Sciatic nerve (tissue), 2 donors: ENCODE measurements at places on chromosomes 16 and 17.

DNA sequence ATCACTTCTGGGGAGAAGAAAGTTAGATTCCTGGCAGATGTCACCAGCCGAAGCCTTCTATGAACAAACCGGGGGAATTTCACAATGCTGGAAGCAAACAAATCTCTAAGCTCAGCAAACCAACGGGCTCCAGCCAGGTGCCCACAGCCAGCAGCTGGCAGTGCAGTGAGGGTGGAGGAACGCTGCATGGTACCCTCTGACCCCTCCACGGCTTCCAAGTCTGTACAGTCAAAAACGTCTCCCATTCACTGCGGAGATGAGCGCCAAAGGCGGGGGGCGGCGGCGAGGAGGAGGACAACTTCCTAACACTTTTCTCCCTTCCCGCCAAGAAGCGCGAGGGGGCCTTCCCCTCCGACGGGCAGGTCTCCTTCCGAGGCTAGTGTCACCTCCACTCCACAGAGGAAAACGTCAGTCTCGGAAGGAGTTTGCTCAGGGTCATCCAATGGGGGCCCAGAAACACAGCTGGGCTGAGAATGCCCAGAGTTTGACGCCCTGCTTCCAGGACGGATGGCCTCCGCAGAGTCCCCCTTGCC lies 924 bp downstream of the ZNF598 start:
- DNase-seq, result peak; percentile 67

DNA sequence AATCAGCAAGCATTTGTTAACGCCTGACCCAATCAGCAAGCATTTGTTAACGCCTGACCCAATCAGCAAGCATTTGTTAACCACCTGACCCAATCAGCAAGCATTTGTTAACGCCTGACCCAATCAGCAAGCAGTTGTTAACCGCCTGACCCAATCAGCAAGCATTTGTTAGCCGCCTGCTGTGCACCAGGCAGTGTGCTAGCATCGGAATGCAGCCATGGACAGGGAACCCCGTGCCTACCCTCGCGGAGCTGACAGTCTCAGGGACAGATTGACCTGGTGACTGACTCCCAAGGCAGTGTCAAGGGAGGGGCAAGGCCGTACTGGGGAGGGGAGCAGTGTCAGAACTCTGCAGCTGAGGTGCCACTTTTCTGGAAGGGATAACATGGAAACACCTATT lies 66.9 kb downstream of the ABR start:
- no peak for DNase-seq

DNA sequence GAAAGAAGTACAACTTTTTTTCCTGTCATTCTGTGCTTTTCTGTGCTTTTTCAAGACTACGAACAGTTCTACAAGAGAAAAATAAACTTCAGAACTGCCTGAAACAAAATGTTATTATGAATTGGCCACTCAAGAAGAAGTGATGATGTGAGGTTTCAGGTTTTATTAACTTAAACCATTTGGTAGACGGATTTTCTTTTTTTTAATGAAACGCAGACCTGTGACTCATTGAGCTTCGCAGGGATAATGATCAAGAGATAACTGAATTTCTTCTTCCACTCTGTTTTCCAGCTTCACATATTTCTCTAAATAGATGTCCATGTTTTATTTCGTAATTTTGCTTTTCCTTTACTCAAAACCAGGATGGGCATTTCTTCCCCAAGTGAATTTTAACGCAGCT lies 32.7 kb downstream of the AIPL1 start:
- DNase-seq, result no peak

DNA sequence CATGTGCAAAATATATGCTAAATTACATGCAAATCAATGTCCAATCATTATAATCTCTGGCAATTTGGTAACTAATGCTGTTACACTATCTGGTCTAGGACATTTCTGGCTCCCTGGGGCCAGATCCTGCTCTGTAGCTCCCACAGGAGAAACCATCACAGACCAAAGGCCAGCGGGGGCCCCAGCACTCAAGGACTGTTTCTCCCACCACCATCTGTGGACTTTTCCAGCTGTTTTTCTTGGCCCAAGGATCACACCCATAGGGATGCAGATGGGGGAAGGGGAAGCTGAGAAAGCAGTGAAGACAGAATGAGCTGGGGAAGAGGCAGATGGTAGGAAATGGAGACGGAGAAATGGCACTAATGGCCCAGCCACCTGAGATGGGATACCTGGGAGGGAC lies at the start of gene HIGD1B:
HIGD1B (plus strand) TSS at position 298 of the 400 bp plus-strand sequence. CDS start 270 bp downstream, outside the sequence.
- no peak for DNase-seq

DNA sequence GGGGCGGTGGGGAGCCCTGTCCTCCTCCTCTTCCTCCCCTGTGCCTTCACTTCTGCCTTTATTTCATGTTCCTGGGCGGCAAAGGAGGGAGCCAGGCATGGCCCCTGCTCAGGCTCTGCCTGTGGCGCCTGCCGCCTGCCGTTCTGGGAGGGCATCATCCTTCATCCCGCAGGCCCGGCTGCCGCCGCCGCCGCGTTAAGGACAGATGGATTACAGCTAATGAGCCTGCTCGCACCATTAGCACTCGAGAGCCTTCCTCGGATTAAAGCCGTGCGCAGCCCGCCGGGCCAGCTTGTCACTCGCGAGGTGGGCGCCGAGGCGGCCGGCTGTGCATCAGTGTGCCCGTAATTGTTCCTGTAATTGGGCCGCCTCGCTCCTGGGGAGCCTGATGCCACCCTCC lies 127.7 kb upstream of the GSE1 start:
- no peak for DNase-seq

- DNase-seq, result no peak
These were observed 20.1 kb downstream of the LPCAT2 start for GRCh38 chr16:55529018-55529417.

DNA sequence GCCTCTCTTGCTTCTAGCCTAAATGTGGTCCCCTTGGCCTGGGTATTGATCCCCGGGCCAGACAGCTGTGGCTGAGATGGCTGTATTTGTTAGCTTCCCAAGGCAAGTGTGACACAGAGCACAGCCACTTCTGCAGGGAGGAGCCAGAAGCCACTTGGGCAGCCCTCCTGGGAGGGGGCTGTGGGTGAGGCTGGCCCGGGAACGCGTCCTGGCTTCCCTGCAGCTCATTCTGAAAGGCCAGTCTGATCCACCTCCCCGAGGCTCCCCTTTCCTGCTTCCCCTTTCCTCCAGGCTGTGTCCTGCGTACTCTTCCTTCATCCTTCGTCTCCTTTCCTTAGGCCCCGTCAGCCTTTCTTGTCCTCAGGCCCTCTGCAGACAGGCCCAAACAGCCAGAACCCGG lies 8.0 kb downstream of the SERPINF2 start:
- no peak for DNase-seq

GRCh38 chr17:76272541-76273444 lies 7.6 kb downstream of the UBALD2 start:
- DNase-seq, result no peak

DNA sequence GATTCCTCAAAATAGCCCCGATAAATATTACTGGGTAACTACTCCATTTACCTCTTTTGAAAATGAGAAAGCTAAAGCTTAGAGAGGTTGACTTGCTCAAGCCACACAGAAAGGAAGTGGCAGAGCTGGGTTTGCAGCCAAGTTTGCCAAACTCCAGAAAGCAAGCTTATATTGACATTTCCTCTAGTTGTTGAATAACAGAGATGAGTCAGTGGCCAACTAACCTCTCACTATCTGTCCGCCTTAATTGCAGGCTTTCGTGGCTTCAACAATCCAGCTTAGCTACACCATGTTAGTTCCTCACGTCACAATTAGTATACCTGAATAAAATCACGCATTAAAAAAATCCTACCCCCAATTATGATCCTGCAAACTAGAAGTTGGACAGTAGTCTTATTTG lies 151.7 kb downstream of the CNTNAP4 start:
- no peak for DNase-seq
